ENCODE measurements at places on chromosomes 1 and 21.

- DNase-seq: peak; percentile 61
These were observed 12.7 kb downstream of the EFNA3 start for GRCh38 chr1:155091071-155092051.

- DNase-seq: no peak
These were observed 170.1 kb downstream of the TRABD2B start for GRCh38 chr1:47827109-47827508.

DNA sequence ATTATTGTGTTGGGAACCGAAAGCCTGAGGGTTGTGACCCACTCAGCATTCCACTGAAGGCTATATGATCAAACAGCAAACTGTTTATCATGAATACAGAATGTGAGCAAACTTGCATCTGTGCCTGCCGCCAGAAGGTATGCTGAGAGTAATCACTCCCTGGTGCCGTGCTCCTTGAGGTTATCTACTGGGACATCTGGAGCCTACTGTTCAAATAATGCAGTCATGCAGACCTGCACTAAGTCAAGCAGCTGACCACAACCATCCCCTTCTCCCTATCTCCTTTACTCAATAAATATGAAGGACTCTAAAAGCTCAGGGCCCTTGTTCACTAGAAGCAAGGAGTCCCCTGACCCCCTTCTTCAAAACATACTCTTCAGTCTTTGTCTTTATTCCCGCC lies 13.5 kb downstream of the GSTM5 start:
- no peak for DNase-seq

DNA sequence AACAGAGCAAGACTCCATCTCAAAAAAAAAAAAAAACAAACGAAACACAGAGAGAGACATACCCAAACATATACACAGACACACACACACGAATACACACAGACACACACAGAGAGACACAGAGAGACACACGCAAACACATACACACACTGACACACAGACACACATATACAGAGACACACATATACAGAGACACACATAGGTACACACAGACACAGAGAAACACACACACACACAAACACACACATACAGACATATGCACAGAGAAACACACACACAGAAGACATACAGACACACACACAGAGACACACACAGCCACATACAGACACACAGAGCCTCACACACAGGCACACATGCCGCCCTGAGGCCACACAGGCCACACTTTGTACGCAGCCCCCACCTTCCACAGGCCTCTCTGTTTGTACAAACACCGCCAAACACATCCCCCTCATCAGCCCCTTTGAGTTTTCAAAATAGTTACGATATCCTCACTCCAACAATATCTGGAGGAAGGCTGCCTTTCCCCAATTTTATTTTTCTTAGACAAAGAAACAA lies 57.5 kb upstream of the ABCG1 start:
- no peak for DNase-seq

DNA sequence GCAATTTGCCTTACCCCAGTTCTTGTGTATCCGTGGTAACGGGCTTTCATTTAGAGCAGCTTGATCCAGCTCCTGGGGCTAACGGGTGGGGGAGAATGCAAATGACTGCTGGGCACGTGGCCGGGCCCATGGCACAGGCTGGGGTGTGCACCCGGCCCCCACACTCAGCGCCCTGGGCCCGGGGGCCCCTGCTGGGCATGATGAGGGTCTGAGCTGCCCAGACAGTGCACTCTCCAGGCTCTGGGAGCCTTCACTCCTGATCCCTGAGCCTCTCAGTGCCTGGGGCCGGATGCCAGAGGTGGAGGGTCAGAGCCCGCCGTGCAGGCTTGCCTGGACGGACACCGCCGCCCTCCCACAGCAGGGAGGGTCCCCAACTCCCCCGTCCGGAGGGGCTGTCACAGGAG lies 20.1 kb upstream of the PEX10 start:
- DNase-seq: no peak

DNA sequence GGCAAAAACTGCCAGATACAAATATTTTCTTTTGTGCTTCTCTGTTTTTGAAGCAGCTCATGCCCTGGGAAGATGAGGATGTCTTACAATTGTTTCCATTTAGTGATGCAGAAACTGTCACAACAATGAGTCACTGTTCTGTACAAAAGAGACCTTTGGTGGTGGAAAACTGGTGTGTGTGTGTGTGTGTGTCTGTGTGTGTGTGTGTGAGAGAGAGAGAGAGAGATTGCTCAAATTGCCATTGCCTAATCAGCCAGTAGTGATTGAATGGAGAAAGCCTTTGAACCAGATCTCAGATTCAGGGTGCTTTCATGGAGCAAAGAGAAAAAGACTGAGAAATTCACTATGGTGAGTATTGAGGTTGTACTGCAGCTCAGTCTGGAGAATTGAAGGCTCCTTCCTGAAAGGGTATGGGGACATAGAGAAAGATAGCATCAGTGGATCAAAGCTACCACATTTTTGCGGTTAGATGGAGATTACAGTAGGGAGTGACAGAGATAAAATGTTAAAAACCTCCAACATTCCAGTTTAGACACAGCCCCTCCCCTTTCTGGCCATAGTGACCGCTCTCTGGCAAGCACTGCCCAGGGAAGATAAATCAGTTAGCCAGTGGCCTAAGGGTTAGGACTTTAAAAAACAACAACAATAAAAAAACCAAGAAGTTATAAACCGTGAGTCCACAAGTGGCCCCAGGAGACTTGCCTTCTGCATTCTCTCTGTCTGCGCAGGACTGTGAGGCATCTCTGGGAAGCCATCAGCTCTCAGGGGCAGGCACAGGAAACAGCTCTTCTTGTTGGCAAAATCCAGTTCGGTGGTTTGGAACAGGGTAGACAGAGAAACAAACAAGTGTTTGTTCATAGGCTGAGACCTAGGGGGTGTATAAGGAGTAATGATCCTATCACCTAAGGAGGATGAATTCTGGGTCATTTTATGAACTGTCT lies 406.5 kb downstream of the DUSP10 start:
- no peak for DNase-seq

GRCh38 chr1:164610538-164611222 lies 51.7 kb downstream of the PBX1 start:
- DNase-seq: no peak

DNA sequence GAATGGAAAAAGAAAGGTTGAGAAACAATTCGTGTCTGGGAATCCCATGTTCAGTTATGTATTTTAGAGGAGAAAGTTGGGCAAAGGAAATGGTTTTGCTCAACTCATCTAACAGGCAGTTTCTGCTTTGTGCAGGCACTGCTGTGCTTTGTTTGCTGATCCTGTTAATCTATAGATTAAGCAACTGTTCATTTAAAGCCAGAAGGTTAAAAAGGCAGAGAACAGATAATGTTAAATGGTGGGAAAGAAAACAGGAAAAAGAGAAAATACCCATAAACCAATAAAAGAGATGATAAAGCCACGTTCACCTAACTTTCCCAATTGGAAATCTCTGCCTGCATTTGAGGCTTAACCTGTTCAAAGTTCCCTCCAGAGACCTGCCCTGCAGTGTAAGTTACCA lies 70.0 kb downstream of the APP start:
- no peak for DNase-seq

DNA sequence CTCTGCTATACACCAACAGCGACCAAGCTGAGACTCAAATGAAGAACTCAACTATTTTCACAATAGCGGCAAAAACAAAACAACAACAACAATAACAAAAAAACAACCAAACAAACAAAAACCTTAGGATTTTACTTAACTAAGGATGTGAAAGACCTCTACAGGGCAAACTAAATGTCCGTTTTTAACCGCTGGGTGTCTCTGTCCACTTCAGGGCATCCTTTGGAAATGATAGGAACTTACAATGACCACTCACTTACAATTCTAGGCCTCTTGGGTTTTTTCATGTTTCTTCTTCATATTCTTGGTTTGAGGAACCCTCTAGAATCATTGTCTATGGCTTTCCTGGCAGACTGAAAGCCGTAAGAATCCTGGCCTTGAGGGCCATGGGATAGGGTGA lies 134.0 kb upstream of the FAM78B start:
- DNase-seq: no peak

DNA sequence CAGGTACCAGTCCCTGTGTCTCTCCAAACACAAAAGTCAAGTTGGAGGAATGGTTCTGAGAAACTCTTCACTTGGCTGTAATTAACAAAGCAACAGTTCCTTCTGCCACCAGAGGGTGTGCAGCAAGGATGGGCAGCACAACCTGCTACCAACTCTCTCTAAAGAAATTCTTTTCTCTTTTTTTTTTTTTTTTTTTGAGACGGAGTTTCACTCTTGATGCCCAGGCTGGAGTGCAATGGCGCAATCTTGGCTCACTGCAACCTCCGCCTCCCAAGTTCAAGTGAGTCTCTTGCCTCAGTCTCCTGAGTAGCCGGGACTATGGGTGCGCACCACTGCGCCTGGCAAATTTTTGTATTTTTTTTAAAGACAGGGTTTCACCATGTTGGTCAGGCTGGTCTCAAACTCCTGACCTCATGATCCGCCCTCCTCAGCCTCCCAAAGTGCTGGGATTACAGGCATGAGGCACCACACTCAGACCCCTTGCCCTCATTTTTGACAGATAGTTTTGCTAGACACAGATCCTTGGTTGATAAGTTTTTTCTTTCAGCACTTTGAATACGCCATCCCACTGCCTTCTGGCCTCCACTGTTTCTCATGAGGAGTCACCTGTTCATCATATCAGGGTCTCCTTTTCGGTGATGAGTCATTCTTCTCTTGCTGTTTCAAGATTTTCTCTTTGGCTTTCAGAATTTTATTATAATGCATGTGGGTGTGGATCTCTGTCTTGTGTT lies 12.1 kb upstream of the DEGS1 start:
- DNase-seq: no peak

GRCh38 chr1:54781023-54781723 lies 16.9 kb upstream of the PARS2 start:
- DNase-seq: no peak

DNA sequence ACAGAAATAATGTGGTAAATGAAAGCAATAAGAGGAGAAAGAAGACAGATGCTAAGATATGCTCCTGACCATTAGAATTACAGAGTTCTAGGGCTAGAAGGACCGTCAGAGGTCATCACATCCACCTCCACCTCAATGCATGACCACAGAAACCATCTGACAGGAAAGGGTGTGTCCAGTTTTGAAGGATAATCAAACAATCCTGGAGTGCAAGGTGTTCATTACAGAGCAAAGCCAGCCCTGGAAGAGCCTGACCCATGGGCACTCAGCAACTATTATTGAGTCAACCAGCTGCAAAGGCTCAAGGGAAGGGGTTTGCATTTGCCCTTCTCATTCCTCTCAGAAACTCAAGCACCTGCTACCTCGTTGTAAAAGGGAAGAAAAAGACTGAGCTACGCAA lies 46.4 kb downstream of the TOR1AIP2 start:
- no peak for DNase-seq

DNA sequence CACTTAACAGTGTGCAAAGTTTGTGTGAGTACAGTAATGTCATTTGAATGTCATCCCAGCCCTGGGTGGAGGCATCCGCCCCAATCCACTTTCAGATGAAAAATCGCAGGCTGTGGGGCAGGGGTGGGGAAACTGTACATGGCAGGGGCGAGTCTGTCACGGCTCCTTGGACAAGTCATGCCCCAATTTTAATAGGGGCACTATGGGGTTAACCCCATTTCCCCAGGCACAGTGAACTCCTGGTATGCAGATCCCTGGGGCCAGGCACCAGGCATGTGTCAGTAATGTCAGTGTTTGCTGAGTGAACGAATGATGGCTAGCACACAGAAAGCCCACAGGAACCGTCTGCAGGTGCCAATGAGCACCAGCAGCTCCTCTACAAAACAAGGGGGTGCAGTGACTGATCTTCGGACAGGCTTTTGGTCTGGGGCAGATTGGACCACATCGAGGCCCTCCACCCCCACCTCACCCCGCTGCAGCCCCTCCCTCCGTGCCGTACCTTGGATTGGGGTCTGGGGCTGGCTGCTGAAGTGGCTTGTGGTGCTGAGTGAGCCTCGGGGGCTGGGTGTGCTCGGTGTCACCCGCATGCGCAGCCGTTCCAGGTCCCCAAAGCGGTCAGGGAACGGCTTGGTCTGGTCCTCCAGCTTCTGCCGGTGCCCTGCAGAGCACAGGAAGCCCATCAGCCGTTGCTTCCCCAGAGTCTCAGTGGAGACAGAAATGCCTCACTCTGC lies 23.2 kb downstream of the RUNX3 start:
- no peak for DNase-seq

GRCh38 chr1:28578696-28579218 lies 13.3 kb upstream of the RAB42 start:
- no peak for DNase-seq

DNA sequence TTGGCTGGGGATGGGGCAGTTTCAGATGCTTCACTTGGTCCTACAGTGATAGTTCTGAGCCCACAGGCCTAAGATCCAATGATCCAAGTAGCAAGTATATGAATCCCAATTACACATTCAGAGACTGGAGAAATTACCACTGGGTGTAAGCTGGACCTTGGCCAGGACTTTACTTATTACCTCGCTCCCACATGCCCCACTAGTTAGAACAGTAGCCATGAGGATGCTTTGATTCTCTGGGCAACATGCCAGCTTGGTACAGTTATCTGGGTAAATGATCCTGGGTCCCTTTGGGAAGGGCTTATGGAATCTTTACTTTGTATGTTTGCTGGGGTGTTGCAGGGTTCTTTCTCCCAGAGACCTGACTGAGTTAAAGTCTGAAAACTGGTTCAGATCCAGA lies 5.0 kb upstream of the FCAMR start:
- no peak for DNase-seq

- DNase-seq: no peak
These were observed 17.3 kb downstream of the ENAH start for GRCh38 chr1:225635649-225636048.

- DNase-seq: no peak
These were observed 203.8 kb downstream of the RWDD3 start for GRCh38 chr1:95437781-95438180.

GRCh38 chr21:44421901-44422840 lies 33.1 kb upstream of the LRRC3 start:
- DNase-seq: no peak

DNA sequence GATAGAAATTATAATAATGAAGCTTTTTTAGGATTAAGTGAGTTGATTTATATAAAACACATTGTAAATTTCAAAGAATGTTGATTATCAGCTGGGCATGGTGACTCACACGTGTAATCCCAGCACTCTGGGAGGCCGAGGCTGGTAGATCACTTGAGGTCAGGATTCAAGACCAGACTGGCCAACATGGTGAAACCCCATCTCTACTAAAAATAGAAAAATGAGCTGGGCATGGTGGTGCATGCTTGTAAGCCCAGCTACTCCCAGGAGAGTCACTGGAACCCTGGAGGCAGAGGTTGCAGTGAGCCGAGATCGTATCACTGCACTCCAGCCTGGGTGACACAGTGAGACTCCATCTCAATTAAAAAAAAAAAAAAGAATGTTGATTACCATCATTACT lies 18.4 kb downstream of the ADAMTS1 start:
- DNase-seq: no peak

DNA sequence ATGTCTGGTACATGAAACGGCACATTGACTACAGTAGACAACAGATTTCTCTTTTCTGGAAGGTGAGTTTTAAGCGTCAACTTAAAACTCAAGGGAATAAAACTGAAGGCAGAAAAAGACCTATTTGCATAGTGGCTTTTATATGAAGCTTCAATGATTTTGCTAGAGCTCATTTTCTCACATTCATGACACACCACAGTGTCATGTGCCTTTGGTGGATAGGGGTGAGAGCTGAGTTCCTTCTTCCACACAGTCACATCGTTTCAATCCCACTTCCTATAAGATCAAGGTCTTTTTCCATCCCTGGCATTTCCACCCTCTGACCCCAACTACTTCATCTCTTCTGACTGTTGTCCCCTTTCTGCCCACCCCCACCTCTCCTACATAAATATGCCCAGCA lies 31.0 kb downstream of the IL12RB2 start:
- DNase-seq: no peak

- DNase-seq: no peak
These were observed 463.5 kb downstream of the SMYD3 start for GRCh38 chr1:246043556-246043955.

GRCh38 chr1:84795966-84796600 lies 96.9 kb downstream of the LPAR3 start:
- DNase-seq: no peak
